NCI-H69 (cell line): ENCODE measurements at places on chromosomes 12 and 14.
A peak's percentile ranks its signal among the peaks of the same experiment; 100 is the strongest.

DNA sequence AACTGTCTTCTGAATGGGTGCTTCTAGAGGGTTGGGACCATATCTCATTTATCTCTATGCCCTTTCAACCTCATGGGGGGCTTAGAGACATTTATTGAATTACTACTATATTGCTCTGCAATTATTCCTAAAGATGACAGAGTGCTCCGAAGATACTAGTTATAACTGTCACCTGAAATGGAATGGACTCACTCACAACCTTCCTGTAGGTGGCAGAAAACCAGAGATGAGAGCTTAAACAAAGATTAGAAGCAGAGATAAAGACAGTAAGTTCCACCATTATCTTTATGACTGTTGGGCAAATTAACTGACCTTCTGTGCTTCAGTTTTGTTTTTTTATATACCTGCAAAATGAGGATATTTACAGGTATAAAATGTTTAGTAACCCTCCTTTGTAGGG is 31.5 kb upstream of the GTF2A1 start:
- peak; percentile 13 for DNase-seq

DNA sequence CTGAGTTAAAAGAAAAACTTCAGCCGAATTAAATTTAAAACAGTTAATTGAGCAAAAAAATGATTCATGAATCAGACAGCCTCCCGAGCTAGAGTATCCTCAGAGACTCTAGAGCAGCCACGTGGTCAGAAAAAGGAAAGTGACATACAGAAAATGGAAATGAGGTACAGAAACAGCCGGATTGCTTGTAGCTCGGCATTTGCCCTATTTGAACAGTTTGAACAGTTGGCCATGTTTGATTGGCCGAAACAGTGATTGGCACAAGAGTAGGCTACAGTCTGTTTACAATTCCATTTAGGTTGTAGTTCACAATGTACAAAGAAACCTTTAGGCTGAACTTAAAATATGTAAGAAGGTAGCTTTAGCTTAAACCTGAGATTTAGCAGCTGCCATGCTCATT is 12.9 kb upstream of the OXA1L start:
- no peak for DNase-seq

DNA sequence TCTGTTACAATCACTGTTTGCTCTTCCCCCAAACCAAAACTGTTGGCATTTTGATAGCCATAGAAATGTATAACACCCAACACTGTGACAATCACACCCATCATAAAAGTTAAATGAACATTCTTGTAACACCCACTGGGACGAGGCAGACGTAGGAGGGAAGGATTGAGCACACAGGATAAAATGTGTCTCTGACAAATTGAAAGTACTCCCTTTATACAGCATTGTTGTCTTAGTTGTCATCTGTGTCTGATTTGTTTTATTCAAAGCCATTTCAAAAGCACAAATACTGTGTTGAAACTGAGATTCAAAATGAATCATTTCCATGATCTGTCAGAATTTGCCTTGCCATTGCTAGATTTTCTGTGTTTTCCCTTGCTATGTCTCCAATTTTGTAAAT is 436.3 kb downstream of the TMTC2 start:
- no peak for DNase-seq

- peak; percentile 93 for DNase-seq
These were observed 824 bp downstream of the CCDC177 start for GRCh38 chr14:69573831-69574262.

DNA sequence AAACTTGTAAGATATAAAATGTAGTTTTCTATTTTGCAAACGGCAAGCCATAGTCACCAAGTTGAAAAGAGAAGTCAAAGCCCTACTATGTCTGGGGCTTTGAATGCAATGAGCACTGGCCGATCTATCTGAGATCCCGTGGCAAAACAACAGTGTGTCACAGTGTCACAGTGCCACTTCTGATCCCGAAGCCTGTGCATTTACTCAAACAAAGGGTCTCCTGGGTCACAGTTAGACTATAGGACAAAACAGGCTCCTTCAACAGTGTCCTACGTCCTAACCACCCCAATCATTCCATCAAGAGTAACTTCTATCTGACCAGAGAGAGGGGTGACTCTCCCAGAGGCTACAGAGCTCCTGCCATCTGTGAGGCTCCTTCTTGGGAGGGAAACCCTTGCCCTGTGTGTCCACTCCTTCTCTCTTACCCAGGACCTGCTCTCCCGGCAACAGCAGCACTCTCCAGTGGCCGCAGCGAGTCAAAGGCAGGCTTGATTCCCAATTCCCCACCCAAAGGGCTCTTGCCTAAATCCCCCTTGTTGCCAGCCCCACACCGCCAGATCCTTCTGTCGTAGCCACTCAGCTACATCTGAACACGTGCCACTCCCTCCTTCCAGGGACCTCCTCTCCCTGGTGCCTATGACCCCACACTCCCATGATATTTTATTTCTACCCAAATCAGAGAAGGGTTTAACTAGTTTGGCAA is 14.0 kb upstream of the SELPLG start:
- no peak for DNase-seq

DNA sequence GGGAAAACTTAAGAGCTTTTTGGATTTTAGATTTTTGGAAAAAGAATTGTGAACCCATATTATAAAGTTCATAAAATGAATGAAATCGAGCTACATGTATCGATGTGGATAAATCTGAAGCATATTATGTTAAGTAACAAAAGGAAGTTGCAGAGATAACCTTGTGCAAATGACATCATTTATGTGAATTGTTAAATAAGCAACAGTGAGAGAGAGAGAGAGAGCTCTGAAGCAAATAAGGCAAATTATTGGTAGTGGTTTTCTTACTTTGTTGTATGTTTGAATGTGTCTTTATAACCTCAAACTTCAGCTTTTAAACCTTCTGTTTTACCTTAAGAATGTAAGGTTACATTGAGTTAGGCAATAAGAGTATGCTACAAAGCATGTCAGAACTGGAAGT is 78.8 kb downstream of the ERC1 start:
- DNase-seq: no peak

DNA sequence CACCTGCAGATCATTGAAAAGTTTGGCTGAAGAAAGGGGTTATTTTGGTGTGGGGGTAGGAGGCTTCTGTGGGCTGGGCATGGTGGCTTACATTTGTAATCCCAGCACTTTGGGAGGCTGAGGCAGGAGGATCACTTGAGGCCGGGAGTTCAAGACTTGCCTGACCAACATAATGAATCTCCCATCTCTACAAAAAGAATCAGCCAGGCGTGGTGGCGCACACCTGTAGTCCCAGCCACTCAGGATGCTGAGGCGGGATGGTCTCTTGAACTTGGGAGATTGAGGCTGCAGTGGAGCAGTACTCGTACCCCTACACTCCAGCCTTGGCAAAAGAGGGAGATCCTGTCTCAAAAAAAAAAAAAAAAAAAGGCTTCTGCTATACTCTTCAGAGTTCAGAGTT is 7.0 kb downstream of the DDIT3 start:
- no peak for DNase-seq

DNA sequence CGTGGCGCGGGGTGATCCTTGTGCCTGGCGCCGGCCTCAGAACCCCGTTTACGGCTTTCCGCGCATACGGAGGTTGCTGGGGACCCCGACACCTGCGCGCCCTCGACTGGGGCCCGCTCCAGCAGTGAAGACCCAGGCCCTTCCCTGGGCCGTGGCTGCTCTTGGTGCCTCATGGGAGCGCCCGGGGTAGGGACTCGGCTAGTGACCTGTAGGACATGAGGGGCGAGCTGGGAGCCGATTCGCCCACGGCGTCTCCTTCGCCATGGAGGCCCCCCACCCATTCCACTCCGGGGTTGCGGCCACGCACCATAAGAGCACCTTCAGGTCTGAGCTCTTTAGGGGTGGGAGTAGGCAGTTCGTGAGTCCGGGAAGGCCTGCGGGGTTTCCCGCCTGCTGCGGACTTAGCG is 14.2 kb upstream of the PAX9 start:
- no peak for DNase-seq

- DNase-seq: peak; percentile 97
These were observed 28.6 kb downstream of the GNS start for GRCh38 chr12:64730588-64730969.

DNA sequence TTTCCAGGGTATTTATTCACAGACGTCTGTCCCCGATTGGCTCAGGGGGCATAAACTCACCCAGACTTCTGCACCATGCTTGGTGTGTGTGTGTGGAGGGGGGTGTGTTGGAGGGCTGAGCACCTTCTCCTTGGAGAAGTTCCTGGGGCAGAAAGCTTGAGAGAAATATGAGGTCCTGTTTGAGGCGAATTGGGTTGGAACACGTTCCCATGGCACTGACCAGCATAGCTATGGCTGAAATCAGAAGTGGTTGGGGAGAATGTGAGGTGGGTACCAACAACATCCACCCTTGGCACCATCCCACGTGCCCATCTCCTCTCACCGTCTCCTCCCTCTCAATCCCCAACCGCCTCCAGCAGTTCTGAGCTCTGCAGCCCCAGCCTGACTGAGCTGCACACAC is 16.0 kb upstream of the GPATCH2L start:
- no peak for DNase-seq

DNA sequence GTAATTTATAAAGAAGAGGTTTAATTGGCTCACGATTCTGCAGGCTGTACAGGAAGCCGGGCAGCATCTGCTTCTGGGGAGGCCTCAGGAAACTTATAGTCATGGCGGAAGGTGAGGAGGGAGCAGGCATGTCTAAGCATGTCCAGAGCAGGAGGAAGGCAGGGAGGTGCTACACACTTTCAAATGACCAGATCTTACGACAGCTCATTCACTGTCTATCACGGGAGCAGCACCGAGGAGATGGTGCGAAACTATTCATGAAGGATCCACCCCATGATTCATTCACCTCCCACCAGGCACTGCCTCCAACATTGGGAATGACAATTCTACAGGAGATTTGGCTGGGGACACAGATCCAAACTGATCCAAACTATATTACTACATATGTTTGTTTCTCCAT is 10.0 kb downstream of the SFSWAP start:
- no peak for DNase-seq

DNA sequence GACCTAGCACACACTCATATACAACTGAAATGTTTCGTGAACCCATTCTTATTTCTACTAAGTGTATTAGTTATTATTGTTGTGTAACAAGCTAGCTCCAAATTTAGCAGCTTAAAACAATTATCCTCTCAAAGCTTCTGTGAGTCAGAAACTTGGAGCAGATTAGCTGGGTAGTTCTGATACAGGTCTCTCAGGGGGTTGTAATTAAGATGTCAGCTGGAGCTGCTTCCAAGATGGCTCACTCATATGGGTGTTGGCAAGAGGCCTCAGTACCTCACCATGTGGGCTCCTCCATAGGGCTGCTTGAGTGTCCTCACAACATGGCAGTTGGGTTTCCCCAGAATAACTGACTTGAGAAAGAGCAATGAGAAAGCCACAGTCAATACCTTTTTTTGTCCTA is 9.8 kb downstream of the GPR135 start:
- DNase-seq: no peak

DNA sequence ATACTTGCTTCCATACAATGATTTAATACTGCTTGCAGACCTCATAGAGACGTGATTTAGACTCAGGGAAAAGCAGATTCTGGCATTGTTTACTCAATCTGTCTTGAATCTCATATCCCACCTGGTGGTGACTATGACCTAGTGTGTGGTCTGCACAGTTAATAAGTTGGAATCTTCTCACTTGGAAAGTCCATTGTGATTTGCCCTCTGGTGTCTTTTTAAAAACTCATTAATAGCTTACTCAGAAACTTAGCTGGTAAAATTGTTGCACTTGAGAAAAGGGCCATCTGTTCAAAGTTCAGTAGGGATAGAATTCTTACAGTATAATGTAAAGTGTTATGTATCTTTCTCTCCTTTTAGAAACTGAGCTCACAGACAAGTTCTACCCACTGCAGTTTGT is 106.0 kb downstream of the PELI2 start:
- DNase-seq: peak; percentile 92

- DNase-seq: peak; percentile 24
These were observed 137.0 kb downstream of the CRADD start for GRCh38 chr12:93813972-93814821.

GRCh38 chr14:63644741-63645140 is 3.1 kb upstream of the WDR89 start:
- DNase-seq: no peak

GRCh38 chr12:91717804-91718203 is 427.8 kb downstream of the BTG1 start:
- no peak for DNase-seq

- no peak for DNase-seq
These were observed 8.8 kb upstream of the HEBP1 start for GRCh38 chr12:13008741-13009380.

- DNase-seq: peak; percentile 66
These were observed 115.6 kb downstream of the NEDD1 start for GRCh38 chr12:97022536-97023230.

DNA sequence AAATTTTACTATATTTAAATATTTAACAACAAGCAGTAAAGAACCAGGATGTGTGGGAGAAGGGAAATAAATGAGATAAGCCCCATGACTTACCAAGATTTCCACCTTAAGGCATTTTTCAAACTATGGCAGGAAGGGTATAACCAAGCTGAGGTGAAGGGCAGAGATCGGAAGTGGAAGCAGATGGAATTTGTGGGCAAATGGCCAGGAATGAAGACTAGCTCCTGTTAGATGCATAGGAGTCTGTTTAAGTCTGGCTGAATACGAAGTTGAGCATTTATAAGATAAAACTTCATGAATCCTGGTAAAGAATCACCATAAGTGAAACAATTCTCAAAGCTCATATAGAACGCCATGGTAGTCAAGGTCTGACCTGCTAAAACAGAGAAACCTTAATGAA is 163.5 kb downstream of the DIO2 start:
- peak; percentile 56 for DNase-seq

DNA sequence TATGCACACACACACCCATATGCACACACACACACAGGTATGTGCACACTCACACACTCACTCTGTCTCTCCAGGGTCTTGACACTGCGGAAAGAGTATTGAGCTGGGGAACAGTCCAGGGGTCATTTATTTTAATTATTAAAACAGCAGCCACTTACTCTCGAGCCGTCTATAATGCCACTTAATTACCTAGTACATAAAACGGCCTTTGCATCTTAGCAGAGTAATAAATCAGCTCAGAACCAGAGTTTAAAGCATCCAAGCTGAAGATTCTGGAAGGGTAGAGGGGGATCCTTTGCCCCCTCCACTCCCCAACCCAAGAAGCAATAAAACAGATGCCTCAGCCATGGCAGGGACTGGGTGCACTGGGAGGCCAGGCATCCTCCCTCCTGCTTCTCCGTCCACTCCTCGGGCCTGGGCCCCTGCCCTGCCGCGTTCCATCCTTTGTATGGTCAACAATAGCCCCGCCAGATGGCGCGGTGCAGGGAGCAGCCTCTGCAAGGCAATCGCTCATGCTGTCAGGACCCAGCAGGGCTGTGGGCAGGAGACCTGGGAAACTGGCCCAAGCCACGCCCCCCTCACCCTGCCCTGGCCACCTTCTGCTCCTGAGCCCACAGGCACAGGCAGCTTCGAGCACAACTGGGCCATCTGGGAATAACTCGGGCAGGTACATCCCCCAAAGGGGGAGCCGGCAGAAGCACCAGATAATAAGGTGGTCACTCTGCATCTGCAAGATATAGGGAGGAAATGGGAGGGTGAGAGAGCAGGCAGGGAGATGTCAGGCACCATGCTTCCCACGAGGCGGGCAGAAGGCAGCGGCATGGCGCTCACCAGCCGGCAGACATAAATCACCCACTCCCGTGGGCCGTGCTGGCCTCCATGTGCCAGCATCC is 40.9 kb downstream of the CCDC85C start:
- peak; percentile 99 for DNase-seq
